ENCODE measurements at places on chromosomes 7 and 10. TPM values are rescaled to one million over a fixed set of nuclear protein-coding genes. Genes with fewer than 3 reads are reported as not detected.

DNA sequence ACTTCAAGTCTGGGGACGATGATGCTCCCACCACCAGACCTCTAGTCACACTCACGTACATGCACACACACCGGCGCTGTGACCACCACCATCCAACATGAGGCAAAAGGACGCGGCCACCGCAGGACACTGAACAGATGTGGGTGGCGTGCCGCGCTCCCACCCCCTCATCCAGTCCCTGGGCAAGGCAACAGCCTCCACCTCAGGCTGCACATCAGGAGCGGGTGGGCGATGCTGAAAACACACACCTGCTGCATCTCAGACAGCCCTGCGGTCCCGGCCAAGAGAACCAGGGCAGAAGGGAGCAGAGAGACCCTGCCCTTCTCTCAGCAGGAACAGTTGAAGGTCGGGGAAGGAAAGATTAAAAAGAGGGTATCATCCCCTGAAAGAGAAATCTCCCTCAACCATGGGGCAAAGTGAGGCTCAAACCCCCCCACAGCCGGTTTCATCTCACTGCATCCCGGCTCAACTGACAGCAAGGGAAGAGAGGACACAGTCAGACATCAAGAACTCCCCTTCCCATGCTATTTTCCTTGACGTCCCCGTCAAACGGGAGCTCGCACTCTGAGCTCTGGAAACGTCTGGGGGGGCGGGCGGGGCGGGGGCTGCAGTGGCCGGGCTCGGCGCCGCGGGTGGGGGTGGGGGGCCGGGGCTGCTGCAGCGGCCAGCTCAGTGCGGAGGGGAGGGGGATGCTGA, 1.1 kb downstream of the CAMK2G start:
- no peak for DNase-seq

- no peak for DNase-seq
Observed at GRCh38 chr7:33986451-33986850, 81.1 kb downstream of the BMPER start.

- peak; percentile 40 for DNase-seq
Observed at GRCh38 chr10:114607358-114607998, 50.6 kb downstream of the ABLIM1 start.

GRCh38 chr10:18738835-18739234, 79.6 kb downstream of the ARL5B start:
- no peak for DNase-seq

GRCh38 chr7:3243680-3244079, 57.4 kb upstream of the SDK1 start:
- DNase-seq = no peak

GRCh38 chr7:32892521-32893206, 1.1 kb upstream of the KBTBD2 start:
- peak; percentile 71 for DNase-seq

GRCh38 chr7:158120716-158121115, 466.9 kb downstream of the PTPRN2 start:
- DNase-seq = peak; percentile 7

The LIPN gene
- polyA plus RNA-seq = 0.13 TPM

The NPFFR1 gene
- polyA plus RNA-seq = 0.04 TPM

The DNTT gene
- polyA plus RNA-seq = 0.38 TPM

The TSPAN12 gene
- 67.5 TPM for polyA plus RNA-seq

The SORCS1 gene
- polyA plus RNA-seq = 4.3 TPM

The RARRES2 gene
- polyA plus RNA-seq = 53.1 TPM

The DDX50 gene
- polyA plus RNA-seq = 54.1 TPM

The ZNF248 gene
- 14.3 TPM for polyA plus RNA-seq

The NUTM2B gene
- polyA plus RNA-seq = 3.9 TPM

The HTRA1 gene
- polyA plus RNA-seq = 172 TPM

Data from muscle of back (tissue), 13 donors.